ENCODE measurements at places on chromosomes 1 and 21. TPM values are rescaled to one million over a fixed set of nuclear protein-coding genes. Genes with fewer than 3 reads are reported as not detected.
A peak's percentile ranks its signal among the peaks of the same experiment; 100 is the strongest.

Gene CNR2
- polyA plus RNA-seq = not detected

Gene GPATCH4
- 53.9 TPM for polyA plus RNA-seq

- DNase-seq = no peak
These were observed 21.2 kb upstream of the IFNAR2 start for GRCh38 chr21:33208534-33208933.

- peak; percentile 68 for DNase-seq
These were observed 629 bp downstream of the CTNNBIP1 start for GRCh38 chr1:9909234-9910046.

- no peak for DNase-seq
These were observed 78.9 kb upstream of the SLC45A1 start for GRCh38 chr1:8239039-8239305.

GRCh38 chr1:150409504-150410362 lies 45.8 kb downstream of the RPRD2 start:
- DNase-seq = no peak

GRCh38 chr1:41783189-41783639 lies 135.5 kb downstream of the HIVEP3 start:
- no peak for DNase-seq

DNA sequence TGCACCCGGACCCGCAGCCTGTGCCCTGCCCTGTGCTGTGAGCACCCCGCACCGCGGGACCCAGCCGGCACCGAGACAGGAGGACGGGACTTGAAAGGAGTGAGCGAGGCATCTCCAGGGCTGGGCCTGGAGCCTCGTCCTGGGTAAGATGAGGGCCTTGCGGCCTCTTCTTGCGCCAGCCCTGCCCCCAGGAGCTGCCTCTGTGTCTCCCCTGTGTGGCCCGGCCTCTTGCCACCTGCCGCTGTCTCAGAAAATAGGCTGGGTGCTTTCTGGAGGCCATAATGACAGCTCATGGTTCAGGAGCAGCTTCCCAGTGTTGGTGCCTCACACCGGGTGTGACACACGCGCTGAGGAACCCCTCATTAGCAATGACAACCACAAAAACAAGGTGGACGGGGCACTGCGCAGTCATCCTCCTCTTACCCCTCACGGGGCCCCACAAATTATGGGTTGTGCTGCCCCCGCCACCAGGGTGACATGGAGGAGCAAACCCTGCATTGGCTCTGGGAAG lies 161.5 kb upstream of the C1orf174 start:
- no peak for DNase-seq

- DNase-seq = peak; percentile 17
These were observed 183.6 kb upstream of the KIAA0040 start for GRCh38 chr1:175376194-175376593.
